Left hindlimb (tissue), 1 donor: ENCODE measurements at places on chromosomes 7 and 10.

DNA sequence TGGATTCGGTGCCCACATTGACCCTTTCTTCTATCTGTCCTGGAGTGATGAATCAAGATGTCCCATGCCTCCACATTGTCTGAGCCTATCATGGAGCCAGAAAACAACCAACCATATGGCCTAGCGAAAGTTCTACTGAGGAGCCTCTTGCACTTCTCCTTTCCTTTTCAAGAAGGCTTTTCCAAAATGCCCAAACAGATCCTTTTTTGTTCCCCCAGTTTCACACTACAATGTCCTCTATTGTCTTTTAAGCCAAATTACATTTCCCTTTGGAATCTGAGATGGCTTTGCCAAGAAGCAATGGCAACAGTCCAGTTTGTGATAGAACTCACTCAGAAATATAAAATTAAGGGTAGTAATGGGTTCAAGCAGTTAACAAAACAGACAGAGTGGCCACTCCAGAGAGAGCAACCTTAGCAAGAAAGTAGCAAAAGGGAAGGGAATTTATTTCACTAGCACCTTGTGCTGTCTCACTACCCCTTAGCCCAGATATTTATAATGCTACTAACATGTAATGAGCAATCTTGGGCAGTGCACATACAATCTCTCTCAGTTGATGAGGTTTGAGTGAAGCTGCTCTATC, 194.6 kb upstream of the PDE1C start:
- no peak for DNase-seq

DNA sequence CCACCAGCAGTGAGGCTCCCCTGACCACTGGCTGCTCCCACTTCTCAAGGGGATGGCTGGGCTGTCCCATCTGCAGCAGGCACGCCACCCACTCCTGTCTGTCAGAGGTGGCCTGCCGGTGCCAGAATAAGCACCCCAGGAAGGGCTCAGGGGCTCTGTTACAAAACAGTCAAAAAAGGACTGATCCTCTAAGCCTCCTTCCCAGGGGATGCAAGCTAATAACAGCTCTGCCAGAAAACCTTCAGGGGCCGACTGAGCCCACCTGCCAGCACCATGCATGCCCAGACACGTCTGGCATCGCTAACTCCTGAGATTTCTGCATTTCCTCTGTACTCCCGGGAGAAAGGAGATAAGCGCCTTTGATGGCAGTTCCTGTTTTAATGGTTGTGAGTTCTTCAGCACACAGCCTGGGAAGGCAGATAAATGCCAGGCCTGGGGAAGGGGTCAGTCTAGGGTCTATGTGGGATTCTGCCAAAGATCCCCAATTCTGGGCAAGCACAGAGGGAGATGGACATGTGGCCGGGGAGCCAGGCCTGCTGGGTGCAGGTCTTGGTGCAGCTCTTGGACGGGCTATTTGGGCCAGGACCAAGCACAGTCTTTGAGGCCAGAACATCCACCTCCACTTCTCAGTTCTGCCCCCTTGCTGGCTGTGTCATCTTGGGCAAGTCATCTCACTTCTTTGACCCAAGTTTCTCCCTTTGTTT, 128.4 kb downstream of the ARHGAP22 start:
- DNase-seq: no peak

GRCh38 chr7:45484094-45484493, 90.1 kb upstream of the ADCY1 start:
- DNase-seq: no peak

GRCh38 chr7:46494441-46494840, 573.4 kb upstream of the IGFBP3 start:
- no peak for DNase-seq

DNA sequence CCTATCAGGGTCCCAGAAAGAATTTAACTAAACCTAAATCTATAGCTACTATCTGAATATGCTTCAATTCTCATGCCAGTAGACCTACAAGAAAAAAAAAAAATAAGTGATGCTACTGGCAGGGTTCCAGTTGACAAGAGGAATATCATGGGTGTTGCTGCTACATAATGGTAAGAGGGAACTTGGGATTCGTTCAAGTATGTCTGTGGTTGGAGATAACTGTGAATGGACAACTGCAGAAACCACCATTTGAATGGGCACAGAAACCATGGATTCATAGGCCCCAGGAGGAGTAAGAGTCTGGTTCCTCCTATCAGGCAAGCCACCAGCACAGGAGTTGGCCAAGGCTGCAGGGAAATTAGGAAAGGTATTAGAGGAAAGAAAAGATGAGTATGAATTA, 287.6 kb upstream of the HGF start:
- no peak for DNase-seq

GRCh38 chr7:53609185-53609584, 573.8 kb downstream of the POM121L12 start:
- no peak for DNase-seq
